ENCODE measurements at places on chromosomes 3 and 15. TPM values are rescaled to one million over a fixed set of nuclear protein-coding genes. Genes with fewer than 3 reads are reported as not detected.

ATOSA gene
- total RNA-seq = 34.4 TPM

ZFYVE19 gene
- total RNA-seq = 17.4 TPM

MCTP2 gene
- total RNA-seq = 16.3 TPM

TRAT1 gene
- total RNA-seq = not detected

ADCY5 gene
- total RNA-seq = 0.59 TPM

VEPH1 gene
- total RNA-seq = 23.2 TPM

NLGN1 gene
- 7.7 TPM for total RNA-seq

FGD5 gene
- total RNA-seq = under 0.01 TPM

MUC20 gene
- 0.36 TPM for total RNA-seq

SGO1 gene
- 0.88 TPM for total RNA-seq
